Activated naive CD4-positive, alpha-beta T cell treated with Interleukin-2 at 50 U/mL for 16 hours (primary cell): ENCODE measurements at places on chromosomes 2 and 18.
A peak's percentile ranks its signal among the peaks of the same experiment; 100 is the strongest.

DNA sequence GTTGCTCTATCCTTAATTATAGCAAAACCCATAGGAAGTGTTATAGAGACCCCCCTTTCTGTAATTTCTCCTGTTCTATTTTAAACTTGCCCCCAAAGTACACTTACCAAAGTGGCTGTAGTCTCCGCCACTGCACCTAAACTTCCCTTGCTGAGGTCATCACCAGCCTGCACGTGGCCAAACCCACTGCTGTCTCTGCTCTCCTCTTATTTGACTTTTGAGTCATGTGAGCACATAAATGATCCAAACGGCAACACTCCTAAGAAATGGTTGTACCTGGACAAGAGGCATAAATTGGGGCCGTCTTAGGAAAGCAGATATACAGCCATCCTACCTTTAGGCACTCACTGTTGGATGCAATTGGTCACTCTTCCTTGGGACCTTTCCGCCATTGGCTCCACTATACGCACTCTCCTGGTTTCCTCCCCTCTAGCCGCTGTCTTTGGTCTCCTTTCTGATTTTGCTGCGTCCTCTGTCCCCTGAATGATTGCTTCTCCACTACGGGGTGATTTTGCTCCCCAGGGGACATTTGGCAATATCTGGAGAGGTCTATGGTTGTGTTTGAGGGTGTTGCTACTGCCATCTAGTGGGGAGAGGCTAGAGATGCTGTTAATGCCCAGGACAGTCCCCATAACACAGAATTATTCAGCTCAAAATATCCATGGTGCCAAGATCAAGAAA is 19.2 kb upstream of the IL36G start:
- peak; percentile 20 for DNase-seq

- DNase-seq: no peak
Observed at GRCh38 chr18:25033747-25034471, 318.1 kb downstream of the ZNF521 start.

DNA sequence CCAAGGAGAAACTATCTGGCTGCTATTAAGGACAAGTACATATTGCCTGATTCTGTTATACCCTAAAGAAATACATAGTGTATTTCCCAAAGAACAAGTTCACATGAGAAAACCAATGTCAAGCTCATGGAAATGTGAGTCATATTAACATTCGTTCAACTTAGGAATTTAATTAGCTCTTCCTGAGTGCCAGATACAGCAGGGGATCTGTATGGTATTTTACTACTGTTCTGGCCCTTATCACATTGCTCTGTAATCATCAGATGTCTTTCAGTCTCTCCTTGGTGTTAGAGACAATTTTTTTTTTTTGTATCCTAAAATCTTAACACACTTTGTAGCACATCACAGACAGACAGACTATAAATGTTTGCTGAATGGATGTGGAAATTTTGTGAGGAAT is 395.0 kb upstream of the CRIM1 start:
- DNase-seq: no peak

GRCh38 chr2:141582213-141582612 is 548.6 kb downstream of the LRP1B start:
- no peak for DNase-seq

- peak; percentile 12 for DNase-seq
Observed at GRCh38 chr18:70659036-70659925, 370.4 kb downstream of the SOCS6 start.

DNA sequence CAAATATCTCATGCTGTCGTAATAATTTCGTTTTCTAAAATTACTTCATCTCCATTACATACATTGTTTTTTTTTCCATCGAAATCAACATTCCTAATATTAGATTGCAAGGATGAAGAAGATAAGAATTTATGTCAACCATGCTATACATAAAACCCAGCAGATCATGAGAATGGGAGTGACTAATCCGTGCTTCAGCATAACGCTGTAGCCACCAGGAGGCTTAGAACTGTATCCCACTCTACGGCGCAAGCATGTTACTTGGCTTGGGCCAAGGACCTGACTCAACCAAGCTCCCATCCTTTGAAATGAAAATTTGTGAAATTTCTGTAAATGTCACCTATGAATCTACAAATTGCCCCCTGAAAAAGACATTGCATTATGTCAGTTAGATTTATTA is 392.5 kb downstream of the FIGN start:
- DNase-seq: no peak
